ENCODE measurements at places on chromosomes 2 and 18.

DNA sequence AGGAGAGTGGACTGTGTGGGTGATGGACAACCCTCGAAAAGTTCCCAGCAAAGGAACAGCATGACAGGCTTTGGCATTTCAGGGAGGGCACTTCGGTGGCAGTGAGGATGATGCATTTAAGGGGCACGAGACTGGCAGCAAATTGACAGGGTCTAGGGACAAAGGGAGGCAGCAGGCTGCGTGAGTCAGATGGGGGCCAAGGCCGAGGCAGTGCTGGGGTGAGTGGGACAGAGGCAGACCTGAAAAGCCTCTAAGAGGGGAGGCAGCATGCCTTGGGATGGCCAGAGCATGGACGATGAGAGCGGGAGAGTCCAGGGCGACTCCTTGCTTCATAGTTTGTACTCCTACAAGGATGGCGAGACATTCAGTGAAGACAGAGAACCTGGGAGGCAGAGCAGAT lies 49.5 kb upstream of the LYPD1 start:
- no peak for DNase-seq

DNA sequence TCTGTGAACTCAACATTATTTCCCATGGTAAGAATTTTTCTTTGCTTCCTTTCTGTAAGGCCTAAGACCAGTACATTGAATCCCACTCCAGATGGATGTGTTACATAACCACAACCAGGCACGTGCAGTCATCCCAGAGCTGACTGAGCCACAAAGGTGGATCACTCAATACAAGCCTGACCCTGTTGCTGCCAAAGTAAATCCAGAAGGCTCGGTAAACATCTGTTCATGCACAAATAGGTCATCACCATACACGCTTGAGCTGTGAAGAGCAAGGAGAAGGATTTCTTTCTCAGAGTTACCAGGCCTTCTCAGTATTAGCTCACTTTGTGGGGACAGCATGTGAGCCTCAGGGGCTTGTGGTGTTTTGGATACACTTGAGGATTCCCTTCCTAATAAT lies 791.4 kb upstream of the FANCL start:
- DNase-seq = no peak

GRCh38 chr2:98134172-98135005 lies 47.4 kb downstream of the VWA3B start:
- no peak for DNase-seq

- peak; percentile 13 for DNase-seq
These were observed 57.3 kb upstream of the SULT1C3 start for GRCh38 chr2:108182489-108182888.

DNA sequence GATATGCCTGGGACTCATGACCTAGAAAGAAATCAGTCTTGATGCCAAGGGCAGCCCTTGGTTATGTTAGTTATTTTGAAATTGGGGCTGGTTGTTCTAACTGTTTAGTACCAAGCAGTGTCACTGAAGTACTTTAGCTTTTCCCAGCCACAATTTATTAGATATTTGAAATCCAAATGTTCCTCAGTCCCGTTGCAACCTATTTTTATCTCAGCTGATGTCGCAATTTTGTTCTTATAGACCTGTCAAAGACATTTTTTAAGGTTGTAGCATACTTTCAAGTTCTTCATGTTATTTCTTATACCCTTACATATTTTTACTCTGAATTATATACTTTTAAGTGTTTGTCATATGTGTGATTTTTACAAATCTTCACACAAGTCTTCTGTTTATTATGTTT lies 100.1 kb downstream of the LRP1B start:
- DNase-seq = no peak

- DNase-seq = no peak
These were observed 91.7 kb downstream of the DYSF start for GRCh38 chr2:71544919-71545571.

GRCh38 chr2:40497251-40497859 lies 45.5 kb upstream of the SLC8A1 start:
- no peak for DNase-seq

- no peak for DNase-seq
These were observed 129.8 kb downstream of the PDE11A start for GRCh38 chr2:177942731-177943130.

DNA sequence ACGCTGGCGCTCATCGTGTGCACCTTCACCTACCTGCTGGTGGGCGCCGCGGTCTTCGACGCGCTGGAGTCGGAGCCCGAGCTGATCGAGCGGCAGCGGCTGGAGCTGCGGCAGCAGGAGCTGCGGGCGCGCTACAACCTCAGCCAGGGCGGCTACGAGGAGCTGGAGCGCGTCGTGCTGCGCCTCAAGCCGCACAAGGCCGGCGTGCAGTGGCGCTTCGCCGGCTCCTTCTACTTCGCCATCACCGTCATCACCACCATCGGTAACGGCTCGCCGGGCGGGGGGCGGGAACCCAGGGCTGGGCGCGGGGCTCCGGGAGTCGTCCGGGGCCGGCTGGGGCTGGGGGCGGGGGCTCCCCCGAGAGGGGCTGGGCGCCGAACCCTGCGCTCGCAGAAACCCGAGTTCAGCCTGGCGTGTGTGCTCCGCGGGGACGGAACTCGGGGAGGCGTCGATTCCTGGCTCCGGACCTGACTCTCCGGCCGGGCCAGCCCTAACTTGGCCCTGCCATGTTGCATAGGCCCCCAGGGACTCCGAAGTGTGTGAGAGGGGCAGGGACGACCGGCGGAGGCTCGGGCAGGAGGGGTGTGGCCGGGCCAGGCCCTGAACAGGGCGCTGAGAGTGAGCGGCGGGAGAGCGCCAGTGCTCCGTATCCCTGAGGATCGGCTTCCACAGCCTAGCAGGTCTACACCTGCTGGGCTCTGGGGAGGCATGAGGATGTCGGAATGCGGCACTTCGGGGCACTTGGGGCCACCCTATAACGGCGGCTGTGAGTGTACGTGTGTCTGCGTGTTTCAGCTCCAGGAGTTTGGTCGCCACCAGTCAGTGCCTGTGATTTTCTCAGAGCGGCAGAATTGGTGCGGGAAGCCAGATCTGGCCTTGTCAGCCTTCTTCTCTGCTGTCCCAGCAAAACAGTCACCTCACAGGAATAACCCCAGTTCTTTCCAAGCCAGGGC lies 651 bp downstream of the KCNK3 start:
- peak; percentile 35 for DNase-seq

GRCh38 chr2:196160101-196160500 lies 11.3 kb downstream of the STK17B start:
- peak; percentile 92 for DNase-seq

DNA sequence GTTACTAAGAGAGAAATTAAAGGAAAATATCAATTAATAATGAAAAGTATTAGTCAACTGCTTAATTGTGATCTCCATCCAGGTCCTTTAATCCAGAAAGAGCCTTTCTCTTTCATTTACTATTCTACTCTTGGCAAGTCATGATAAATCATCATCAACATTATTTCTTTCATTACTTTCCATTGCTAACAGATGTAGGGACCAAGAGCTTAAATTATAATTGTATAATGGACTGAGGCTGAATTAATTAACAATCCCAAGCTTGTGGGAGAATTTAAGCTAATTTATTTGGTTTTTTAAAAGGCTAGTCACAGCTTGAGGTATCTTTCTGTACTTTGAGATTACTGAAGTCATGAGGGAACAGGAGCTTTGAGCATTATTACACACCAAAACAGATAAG lies 223.9 kb downstream of the ERBB4 start:
- DNase-seq = no peak

- no peak for DNase-seq
These were observed 976.2 kb upstream of the CDH2 start for GRCh38 chr18:29153091-29153490.

DNA sequence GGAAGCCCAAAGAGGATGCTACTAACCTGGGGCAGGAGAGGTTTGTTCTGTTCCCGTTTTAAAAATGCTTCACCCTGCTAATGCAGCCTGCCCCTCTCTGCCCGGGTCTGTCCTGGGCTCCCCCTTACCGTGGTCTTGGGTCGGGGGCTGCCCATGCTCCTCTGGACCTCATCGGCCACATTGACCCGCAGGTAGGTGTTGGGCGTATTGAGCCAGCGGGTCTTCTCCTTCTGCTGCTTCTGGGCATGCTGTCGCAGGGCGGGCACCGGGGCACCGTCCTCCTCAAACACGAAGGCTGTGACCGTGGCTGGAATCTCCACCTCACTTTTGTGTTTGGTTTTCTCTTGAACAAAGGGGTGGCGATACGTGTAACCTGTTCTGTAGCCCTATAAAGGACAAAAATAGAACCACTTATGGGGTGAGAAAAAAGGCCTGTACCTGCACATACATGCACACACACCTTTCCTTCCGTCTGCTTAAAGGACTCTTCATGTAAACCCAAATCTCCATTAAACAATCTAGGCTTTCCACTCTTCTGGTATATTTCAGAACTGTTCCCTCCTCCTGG lies 89.3 kb downstream of the ADD2 start:
- no peak for DNase-seq

DNA sequence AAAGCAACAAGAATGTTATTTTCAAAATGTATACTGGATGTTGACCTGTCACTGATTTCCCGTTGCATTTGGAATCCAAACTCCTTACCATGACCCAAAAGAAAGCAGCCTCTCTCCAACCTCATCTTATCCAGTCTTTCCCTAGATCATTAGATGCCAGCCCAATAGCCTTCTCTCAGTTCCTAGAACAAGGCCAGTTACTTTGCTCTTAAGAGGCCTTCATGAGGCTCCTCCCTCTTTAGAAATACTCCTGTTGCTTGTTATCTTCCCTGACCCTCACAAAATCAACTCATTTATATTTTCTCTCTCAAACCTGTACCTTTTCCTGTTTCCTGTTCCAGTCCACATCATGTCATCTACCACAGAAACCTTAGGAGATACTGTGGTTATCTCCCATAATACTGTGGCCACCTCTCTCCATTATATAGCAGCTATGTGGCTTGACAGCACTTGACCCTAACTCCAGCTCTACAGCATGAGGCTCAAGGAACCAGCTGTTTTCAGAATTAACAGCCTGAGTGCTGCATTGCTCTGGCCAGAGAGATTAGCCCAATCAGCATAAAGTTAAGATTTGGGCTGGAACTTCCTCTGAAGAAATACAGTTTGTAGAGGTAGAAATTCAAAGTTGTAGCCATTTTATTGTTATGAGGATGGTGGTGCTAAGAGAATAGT lies 22.8 kb downstream of the SRBD1 start:
- no peak for DNase-seq

- DNase-seq = no peak
These were observed 103.9 kb downstream of the VIT start for GRCh38 chr2:36800381-36800780.

DNA sequence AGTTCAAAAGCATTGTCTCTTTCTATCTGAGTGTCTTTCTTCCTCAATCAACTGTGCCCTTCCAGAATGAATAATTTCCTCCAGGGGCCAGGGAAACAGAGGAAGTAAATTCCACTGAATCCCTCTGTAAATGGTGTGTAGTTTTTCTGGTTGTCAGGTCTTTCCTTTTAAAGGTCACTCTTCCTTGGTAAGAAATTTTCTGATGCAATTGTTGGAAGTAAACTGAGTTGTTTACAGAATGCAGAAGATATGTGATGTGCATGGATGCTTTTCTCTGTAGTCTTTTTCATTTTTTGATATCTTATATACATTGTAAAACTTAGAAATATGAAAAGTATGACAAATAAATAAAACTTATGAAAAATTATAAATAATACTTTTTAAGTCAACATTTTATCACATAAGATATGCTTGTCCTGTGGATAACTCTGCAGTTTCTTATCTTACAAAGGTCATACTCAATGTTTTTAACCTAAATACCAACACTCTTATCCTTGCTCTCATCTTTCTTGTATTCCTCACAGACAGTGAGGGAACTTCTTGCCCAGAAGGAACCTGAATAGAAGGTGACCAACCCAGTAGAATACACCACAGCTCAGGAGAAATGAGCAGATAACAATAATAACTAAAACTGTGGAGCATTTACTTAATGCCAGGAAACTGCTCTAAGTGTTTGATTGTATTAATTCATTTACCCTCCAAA lies 234.5 kb downstream of the METTL4 start:
- no peak for DNase-seq

- peak; percentile 19 for DNase-seq
These were observed 124.2 kb downstream of the NEDD4L start for GRCh38 chr18:58168221-58168620.

DNA sequence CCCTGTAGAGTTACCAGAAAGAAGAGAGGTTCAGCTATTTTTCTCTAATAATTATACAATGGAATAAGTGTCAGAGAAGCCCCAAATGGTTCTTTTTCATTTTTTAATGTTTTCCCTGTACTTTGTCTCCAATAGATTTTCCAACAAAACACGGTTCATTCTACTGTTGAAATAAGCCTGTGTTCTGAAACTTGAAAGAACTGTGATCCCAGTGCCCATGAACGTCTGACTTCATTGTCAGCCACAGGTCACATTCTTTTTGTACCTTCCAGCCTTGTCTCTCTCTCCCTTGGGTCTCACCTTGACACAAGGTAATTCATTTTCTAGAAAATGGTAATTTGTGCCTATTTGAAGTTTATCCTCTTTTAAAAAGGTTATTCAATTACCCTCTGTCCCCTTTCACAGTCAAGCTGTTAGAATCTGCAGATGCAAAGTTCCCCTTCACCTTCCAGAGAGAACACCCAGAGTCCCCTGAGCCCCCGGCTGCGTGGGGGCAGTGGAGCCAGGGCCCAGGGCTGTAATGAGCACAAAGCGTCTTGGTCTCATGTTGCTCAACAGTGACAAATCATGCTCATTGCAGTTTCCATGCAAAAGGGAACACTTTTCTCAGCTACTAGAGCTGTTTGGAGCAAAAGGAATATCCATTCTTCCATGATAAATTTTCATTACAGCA lies 115.2 kb downstream of the SPHKAP start:
- DNase-seq = no peak

- DNase-seq = no peak
These were observed 5.8 kb upstream of the CTDSP1 start for GRCh38 chr2:218393750-218394290.

- DNase-seq = no peak
These were observed 198.7 kb upstream of the SALL3 start for GRCh38 chr18:78780719-78781600.

GRCh38 chr2:64342195-64343099 lies 111.5 kb upstream of the LGALSL start:
- no peak for DNase-seq

DNA sequence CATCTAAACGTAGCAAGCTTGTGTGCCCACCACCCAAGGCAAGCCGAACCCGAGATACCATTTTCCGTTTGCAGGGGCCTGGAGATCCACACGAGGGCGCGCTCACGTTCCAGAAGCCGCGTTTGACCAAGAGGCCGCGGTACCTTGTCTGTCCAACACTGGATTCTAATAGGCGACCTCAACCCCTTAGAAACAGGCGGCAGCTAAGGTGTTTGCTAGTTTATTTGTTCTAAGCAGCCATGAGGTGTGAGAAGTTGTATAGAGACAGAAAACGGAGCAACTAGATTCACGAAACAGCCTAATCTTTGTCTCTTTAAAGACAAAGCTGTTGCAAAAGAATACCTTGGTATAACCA lies 4.2 kb downstream of the HOXD11 start:
- peak; percentile 60 for DNase-seq
